ENCODE measurements at places on chromosomes 4 and X. TPM values are rescaled to one million over a fixed set of nuclear protein-coding genes. Genes with fewer than 3 reads are reported as not detected.

Gene RNF212
- polyA plus RNA-seq, result 0.65 TPM

Gene HAND2
- 72.8 TPM for polyA plus RNA-seq

Gene GAGE12J
- not detected for polyA plus RNA-seq

Gene ADH6
- polyA plus RNA-seq, result not detected

Gene SLAIN2
- 107 TPM for polyA plus RNA-seq

Gene TMEM271
- not detected for polyA plus RNA-seq

Gene RASL11B
- 4.4 TPM for polyA plus RNA-seq

Gene IQCM
- polyA plus RNA-seq, result not detected

Gene CSAG1
- polyA plus RNA-seq, result not detected

Gene MSX1
- polyA plus RNA-seq, result 3.0 TPM

Gene TAPT1
- polyA plus RNA-seq, result 12.3 TPM

Gene AKAP14
- polyA plus RNA-seq, result not detected

Gene OSTC
- 146 TPM for polyA plus RNA-seq
